HCT116 (cell line): ENCODE measurements at places on chromosomes 7 and 10.
A peak's percentile ranks its signal among the peaks of the same experiment; 100 is the strongest.

DNA sequence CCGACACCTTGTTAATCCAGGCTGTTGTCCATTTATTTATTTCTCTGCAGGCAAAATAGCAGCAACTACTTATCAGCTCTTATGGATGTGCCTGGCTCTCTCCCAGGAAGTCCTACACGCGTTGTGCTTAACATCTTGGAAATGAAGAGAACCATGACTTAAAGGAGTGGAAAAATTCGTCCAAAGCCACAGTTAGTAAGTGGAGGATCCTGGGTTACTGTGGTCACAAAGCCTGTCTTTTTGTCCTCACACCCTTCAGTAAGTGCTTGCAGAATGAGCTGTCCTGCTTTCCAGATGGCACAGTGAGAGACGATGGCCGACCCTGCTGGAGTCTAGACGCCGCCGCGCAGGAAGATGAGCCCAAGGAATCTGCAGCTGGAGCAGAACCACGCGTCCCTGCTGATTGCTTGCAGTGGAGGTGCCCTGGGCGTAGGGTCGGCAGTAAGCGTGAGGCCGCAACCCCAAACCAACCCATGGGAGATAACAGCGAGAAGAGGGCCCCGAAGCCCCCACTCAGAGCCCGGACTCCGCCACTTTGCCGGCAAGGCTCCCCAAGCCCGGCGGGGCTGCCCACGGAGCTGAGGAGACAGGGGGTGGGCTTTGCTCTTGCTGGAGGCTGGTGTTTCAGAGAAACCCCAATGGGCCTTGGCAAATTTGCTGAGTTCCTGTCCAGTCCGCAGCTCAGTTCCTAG, 178.6 kb downstream of the CXCL12 start:
- no peaks in the 10 kb centered on the region for H3K27me3 ChIP-seq
- no peak overlapping the region for H3K27ac ChIP-seq
- no peaks in the 10 kb centered on the region for H3K4me1 ChIP-seq
- H3K36me3 ChIP-seq, result no peaks in the 10 kb centered on the region

GRCh38 chr7:40996233-40996677, 706.6 kb downstream of the INHBA start:
- H3K36me3 ChIP-seq, result no peaks in the 10 kb centered on the region
- DNase-seq, result no peak
- H3K4me3 ChIP-seq, result no peak overlapping the region
- no peaks in the 10 kb centered on the region for H3K4me1 ChIP-seq
- no peaks in the 10 kb centered on the region for H3K27me3 ChIP-seq

DNA sequence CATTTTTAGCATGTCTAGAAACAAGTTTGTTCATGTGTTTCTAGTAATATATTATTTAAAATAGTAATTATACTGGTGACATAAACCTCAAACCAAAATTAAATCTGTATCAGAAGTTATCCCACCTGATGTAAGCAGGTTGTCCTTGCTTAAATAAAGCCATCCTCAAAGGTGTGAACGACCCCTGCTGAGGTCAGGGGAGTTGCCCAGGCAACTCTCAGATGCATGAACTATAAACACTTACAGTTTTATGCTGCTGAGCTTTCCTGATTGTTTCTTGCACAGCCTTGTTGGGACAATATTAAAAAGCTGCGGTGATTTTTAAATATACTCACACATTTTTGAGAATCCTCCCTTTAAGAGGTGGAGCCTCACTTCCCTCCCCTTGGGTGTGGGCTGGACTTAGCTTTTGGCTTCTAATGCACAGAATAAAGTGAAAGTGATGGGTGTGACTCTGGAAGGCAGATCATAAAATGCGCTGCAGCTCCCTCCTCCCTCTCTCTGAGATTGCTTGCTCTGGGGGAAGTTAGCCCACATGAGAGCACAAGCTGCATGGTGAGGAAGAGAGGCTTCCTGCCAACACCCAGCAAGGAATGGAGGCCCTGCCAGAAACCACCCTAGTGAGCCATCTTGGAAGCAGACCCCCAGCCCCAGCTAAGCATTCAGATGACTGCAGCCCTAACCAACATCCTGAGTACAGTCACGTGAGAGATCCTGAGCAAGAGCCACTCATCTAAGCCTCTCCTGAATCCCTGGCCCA, 152.7 kb downstream of the SKIDA1 start:
- H3K27ac ChIP-seq, result peak overlapping the region; percentile 30
- H3K4me3 ChIP-seq, result peak overlapping the region; percentile 37; the same call in 1 of the 2 replicates
- H3K4me1 ChIP-seq, result peaks cover 18% of the 10 kb centered on the region
- H3K27me3 ChIP-seq, result no peaks in the 10 kb centered on the region
- no peaks in the 10 kb centered on the region for H3K36me3 ChIP-seq
- DNase-seq, result peak; percentile 59

- H3K27me3 ChIP-seq, result no peaks in the 10 kb centered on the region
- H3K4me3 ChIP-seq, result no peak overlapping the region
- H3K36me3 ChIP-seq, result no peaks in the 10 kb centered on the region
- no peak for DNase-seq
These were observed 146.2 kb downstream of the ZFAND4 start for GRCh38 chr10:45526309-45526905.

- no peaks in the 10 kb centered on the region for H3K27me3 ChIP-seq
- no peak overlapping the region for H3K4me3 ChIP-seq
- DNase-seq, result no peak
- no peak overlapping the region for H3K27ac ChIP-seq
- H3K4me1 ChIP-seq, result peaks cover 54% of the 10 kb centered on the region
These were observed 8.9 kb downstream of the ZMIZ1 start for GRCh38 chr10:79077488-79078173.

- H3K27me3 ChIP-seq, result no peaks in the 10 kb centered on the region
- no peaks in the 10 kb centered on the region for H3K36me3 ChIP-seq
- H3K27ac ChIP-seq, result no peak overlapping the region
- no peak for DNase-seq
These were observed 13.1 kb downstream of the ATOH7 start for GRCh38 chr10:68218786-68219185.

DNA sequence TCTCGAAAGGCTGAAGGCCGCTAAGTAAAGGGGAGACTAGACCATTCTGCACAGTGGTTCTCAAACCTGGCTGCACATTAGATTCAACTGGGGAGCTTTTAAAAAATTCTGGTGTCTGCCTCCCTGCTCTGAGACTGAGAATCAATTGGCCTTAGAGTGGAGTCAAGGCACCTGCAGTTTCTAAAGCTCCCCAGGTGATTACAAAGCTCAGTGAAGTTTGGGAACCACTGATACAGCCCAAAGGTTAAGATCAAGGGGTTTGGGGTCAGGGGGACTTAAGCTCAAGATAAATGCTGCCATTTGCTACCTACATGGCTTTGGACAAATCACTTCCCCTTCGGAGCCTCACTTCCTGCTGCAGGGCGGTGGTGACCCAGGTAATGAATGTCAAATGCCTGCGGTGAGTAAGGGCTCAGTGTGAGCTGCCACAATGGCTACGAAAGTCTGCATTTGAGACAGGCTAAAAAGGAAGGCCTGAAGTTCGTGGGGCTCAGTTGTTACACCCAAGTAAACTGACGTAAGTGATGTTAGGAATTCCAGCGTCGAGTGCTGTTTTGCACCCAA, 72.3 kb downstream of the TLL2 start:
- H3K4me3 ChIP-seq, result no peak overlapping the region
- no peaks in the 10 kb centered on the region for H3K27me3 ChIP-seq
- DNase-seq, result no peak
- H3K27ac ChIP-seq, result no peak overlapping the region
- H3K36me3 ChIP-seq, result no peaks in the 10 kb centered on the region

GRCh38 chr7:22393913-22394729, 37.2 kb upstream of the RAPGEF5 start:
- DNase-seq, result no peak
- H3K4me1 ChIP-seq, result no peaks in the 10 kb centered on the region
- H3K36me3 ChIP-seq, result no peaks in the 10 kb centered on the region
- H3K4me3 ChIP-seq, result no peak overlapping the region
- peaks cover 9% of the 10 kb centered on the region; the same call in 1 of the 2 replicates for H3K27me3 ChIP-seq

DNA sequence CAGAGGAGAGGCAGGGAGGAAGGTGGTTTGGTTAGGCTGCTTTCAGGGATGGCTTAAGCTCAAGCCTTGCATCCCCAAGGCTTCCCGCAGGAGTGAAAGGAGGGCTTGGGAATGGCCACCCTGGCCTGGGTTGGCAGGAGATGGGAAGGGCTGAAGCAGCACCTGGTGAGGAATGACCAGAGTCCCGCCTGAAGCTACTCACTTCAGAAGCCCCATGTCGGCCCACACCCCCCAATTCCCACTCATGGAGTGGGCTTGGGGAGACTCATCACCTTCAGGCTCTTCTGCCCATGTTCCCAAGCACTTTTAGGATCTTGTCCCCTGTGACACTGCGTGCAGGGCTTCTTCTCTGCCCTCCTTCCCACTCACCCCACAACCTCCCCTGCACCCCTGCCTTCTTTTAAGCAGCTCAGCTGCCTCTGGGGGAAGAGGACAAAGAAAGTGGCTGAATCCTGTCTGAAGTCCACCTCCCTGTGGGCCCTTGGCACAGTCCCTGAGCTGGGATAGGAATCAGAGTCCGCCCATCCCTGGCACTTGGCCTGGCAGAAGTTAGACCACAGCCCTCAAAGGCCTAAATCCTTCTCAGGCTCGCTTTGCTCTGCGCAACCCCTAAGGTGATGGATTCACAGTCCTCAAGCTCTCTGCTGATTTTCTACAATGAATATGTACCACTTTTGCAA, 16.5 kb downstream of the RGR start:
- H3K4me3 ChIP-seq, result no peak overlapping the region
- H3K4me1 ChIP-seq, result no peaks in the 10 kb centered on the region
- DNase-seq, result no peak

- H3K36me3 ChIP-seq, result no peaks in the 10 kb centered on the region
- peak overlapping the region; percentile 91 for H3K27ac ChIP-seq
- H3K4me1 ChIP-seq, result peaks cover 64% of the 10 kb centered on the region
- no peaks in the 10 kb centered on the region for H3K27me3 ChIP-seq
These were observed 980 bp downstream of the ADAMTS14 start for GRCh38 chr10:70673043-70673928.

DNA sequence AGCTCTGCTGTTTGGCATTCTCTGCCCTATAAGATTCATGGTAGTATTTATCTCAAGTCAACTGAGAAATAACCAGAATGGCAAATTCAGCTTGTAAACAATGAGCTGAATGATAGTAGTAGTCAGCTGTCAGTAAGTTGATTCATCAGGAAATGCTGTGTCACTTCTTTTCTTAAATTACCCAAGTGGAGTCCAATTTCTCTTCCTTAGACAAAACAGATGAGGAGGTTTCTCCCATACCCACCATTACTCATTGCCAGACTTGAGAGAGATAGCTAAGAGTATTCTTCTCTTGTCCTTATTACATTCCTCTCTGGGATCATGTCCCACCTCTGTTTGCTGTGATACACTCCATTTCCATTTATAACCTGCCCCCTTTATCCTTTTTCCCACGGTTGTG, 159.8 kb upstream of the STEAP1 start:
- no peak for DNase-seq
- no peaks in the 10 kb centered on the region for H3K36me3 ChIP-seq
- H3K4me3 ChIP-seq, result no peak overlapping the region
- H3K27ac ChIP-seq, result no peak overlapping the region
- no peaks in the 10 kb centered on the region for H3K27me3 ChIP-seq
- H3K4me1 ChIP-seq, result no peaks in the 10 kb centered on the region

DNA sequence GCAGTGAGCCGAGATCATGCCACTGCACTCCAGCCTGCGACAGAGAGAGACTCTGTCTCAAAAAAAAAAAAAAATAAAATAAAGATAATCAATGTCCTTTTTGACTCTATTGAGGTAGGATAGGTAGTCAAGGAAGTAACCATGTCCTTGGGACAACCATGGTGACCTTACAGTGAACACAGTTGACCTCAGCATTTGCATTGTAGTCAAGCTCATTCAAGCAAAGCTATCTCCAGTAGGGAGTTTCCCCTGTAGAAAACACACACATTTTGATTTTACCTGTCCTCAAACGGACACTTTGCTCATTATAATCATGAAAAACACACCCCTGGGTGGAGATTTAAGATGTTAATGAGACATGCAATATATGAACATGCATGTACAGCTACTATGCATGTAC, 171.7 kb downstream of the KIF20B start:
- DNase-seq, result no peak
- no peaks in the 10 kb centered on the region for H3K27me3 ChIP-seq
- no peak overlapping the region for H3K27ac ChIP-seq
- H3K4me3 ChIP-seq, result no peak overlapping the region
- peaks cover 6% of the 10 kb centered on the region for H3K4me1 ChIP-seq

DNA sequence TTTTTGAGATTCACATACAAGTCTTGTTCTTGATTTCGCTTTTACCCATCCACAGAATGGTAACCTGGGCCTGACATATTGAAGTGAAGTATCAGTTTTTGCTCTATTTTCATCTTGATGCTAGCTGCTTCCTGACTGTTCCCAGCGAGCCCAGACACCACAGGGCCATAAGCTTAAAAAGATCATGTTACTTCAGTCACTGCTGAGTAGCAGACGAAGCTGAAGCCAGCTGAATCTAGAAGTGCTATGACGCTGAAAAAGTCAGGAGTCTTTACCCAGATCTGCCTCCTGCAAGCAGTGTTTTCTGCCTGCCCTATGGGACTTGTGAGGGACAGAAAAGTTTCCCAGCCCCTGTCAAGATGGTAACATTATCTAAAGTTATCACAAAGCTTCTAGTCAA, 2.7 kb upstream of the PRXL2A start:
- no peak overlapping the region for H3K27ac ChIP-seq
- no peaks in the 10 kb centered on the region for H3K36me3 ChIP-seq
- H3K4me1 ChIP-seq, result peaks cover 3% of the 10 kb centered on the region; the same call in 1 of the 2 replicates
- H3K4me3 ChIP-seq, result no peak overlapping the region
- H3K27me3 ChIP-seq, result no peaks in the 10 kb centered on the region

GRCh38 chr10:119308551-119309422, 101.4 kb downstream of the GRK5 start:
- H3K27me3 ChIP-seq, result no peaks in the 10 kb centered on the region
- H3K36me3 ChIP-seq, result no peaks in the 10 kb centered on the region
- no peak overlapping the region for H3K27ac ChIP-seq
- H3K4me1 ChIP-seq, result peaks cover 54% of the 10 kb centered on the region

DNA sequence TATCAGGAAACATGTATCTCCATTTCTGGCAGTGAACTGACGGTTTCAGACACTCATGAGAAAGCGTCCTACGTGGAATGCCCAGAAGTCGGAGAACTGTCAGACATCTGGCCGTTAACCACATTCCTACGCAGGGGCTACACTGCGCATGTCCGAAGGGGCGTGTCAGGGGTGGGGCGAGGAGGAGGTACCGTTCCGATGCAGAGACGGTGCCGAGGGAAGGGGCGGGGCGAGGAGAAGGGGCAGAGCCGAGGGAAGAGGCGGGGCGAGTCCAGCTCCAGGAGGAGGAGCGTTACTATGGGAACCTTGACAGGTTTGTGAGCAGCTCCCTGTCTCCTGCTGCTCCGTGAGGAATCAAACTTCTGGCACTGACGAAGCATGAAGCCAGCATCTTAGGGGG, 366.9 kb upstream of the NUPR2 start:
- no peaks in the 10 kb centered on the region for H3K4me1 ChIP-seq
- no peak for DNase-seq
- H3K36me3 ChIP-seq, result no peaks in the 10 kb centered on the region
- H3K27me3 ChIP-seq, result no peaks in the 10 kb centered on the region
- no peak overlapping the region for H3K27ac ChIP-seq

DNA sequence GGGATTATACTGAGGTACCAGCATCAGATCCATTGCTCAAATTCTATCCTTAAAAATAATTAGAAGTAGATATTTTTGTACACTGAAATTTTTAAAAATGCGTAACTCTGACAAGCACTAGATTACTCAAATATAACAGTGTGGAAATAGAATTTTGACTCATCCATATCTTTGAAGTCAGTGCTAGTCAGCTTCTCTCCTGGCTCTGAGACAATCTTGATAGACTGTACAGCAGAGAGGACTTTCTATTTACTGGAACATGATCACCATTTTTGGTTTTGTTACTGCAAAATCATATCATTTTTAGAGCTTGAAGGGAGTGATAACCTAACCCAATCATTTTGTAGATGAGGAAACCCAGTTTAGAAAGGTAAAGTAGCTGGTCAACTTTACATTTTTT, 195.0 kb downstream of the MTERF1 start:
- H3K27ac ChIP-seq, result no peak overlapping the region
- no peak for DNase-seq
- no peak overlapping the region for H3K4me3 ChIP-seq
- no peaks in the 10 kb centered on the region for H3K4me1 ChIP-seq
